SW480 (cell line): ENCODE measurements at places on chromosomes 12 and 14.

- DNase-seq = peak; percentile 59
Observed at GRCh38 chr12:89051065-89051677, 301.1 kb downstream of the DUSP6 start.

DNA sequence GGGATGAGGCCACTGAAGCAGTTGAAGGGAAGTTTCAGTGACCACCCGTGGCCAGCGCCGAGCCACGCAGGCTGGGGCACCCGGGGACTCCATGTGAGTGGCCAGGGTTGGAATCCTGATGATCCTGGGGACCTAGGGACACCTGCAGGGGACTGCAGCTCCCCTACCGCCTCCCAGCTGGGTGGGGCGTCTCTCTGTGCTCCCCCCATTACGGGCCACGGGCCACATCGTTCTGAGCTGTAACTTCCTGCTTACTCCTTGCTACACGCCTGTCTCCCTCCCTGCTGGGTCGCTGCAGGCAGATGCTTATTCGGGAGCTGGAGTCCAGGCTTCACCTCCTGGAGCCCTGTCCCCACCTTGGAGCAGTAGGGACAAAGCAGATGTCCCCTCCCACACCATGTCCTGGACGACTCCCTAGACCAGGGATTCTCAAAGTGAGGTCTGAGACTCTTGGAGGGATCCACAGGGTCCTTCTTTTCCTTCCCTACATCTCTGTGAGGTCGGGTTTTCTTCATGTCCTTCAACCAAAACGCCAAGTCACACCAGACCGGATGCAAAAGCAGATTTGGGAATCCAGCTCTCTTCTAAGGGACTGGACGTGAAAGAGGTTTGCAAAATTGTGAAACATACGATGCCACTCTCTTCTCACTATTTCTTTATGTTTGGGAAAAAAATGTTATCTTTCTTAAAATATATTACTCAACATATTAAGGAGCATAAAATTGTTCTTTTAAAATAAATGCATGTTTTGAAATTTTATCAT, 85.9 kb upstream of the NCOR2 start:
- no peak for DNase-seq

- DNase-seq = peak; percentile 89
Observed at GRCh38 chr14:31968107-31968810, 108.8 kb upstream of the ARHGAP5 start.

- no peak for DNase-seq
Observed at GRCh38 chr14:74879427-74880182, 2.1 kb upstream of the DLST start.

GRCh38 chr12:10722502-10722904, 620 bp downstream of the YBX3 start:
- peak; percentile 63 for DNase-seq

- DNase-seq = no peak
Observed at GRCh38 chr12:62192903-62193250, 67.3 kb upstream of the USP15 start.
